Tibial nerve (tissue), 4 donors: ENCODE measurements at places on chromosomes 3 and 15. TPM values are rescaled to one million over a fixed set of nuclear protein-coding genes. Genes with fewer than 3 reads are reported as not detected.

- H3K27ac ChIP-seq, result no peak overlapping the region
- no peak for DNase-seq
- no peaks in the 10 kb centered on the region for H3K27me3 ChIP-seq
- H3K36me3 ChIP-seq, result no peaks in the 10 kb centered on the region
- peaks cover 55% of the 10 kb centered on the region for H3K4me1 ChIP-seq
- H3K4me3 ChIP-seq, result no peak overlapping the region
These were observed 28.4 kb downstream of the CCDC12 start for GRCh38 chr3:46947981-46948791.

DNA sequence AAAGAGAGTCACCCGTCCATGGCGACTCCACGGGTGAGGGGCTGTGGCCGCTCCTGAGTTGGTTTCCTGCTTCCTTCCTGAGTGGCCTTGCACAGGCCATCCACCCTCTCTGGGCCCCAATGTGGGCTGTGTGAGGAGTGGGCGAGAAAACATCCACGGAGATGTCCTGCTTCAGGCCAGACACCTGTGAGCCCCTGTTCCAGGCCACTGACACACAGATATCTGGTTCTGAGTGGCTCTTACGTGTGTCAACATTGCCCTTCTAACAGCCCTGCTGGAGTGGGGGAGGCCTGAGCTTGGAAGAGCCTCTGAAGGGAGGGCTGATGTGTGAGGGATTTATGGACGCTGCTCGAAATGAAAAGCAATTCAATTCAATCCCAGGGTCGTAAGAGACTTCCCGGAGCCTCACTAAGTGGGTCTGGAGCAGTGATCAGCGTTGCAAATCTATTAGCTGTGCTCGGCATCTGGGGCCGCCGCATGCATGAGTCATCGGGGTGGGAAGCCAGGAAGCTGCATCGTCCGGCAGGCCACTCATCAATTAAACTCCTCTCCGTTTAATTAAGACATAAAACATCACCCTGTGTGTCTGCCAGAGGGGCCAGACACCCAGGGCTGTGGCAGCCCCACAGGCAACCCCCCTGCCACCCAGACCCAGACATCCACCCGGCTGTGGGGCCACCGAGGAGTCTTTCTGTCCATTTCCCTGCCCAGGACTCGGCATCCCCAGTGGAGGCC lies 20.0 kb upstream of the PRR23E start:
- DNase-seq, result no peak
- peaks cover 16% of the 10 kb centered on the region for H3K27me3 ChIP-seq
- no peaks in the 10 kb centered on the region for H3K4me1 ChIP-seq
- no peaks in the 10 kb centered on the region for H3K36me3 ChIP-seq
- H3K4me3 ChIP-seq, result no peak overlapping the region
- H3K27ac ChIP-seq, result no peak overlapping the region

DNA sequence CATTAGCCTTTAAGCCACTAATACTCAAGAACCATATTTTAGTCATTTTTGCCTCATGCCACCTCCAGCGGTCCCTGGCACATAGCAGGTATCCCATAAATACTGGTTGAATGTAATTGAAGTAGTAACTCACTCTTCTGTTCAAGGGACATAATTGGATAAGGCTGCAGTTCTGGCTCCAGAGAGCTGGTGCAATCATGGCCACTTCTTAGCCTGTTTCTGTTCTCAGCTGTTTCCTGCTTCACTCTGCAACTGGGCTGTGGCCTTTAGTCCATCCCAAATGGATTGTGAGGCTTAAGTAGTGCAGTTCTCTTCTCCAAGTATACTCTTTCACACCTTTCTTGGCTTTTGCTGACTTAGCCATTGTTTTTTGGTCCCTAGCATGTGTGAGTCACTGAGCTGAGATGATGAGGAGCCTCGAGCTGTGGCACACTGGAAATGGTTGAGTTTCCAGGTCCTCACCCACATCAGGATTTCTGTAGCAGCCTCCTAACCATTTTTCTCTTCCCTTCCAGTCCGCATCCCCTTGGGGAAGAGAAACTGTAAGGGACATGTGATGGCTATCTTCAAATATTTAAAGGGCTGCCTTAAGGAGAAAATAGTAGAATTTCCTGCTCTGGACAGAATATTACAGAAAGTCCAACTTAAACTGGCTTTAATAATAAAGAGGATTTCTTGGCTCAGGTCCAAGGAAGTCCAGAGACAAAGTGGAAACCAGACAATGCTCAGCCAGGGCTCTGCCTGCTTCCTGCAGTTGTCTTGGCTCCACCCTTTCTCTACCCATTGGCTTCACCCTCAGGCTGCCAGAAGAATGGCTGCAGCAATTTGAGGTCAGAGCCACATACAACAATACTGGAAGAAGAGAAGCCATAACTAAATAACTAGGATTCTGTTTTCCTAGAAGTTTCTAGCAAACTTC lies 305.4 kb upstream of the ROPN1 start:
- no peaks in the 10 kb centered on the region for H3K4me1 ChIP-seq
- no peak for DNase-seq
- H3K27me3 ChIP-seq, result no peaks in the 10 kb centered on the region
- no peak overlapping the region for H3K27ac ChIP-seq

- DNase-seq, result no peak
- peak overlapping the region; percentile 88 for H3K27ac ChIP-seq
- H3K27me3 ChIP-seq, result no peaks in the 10 kb centered on the region
- H3K36me3 ChIP-seq, result no peaks in the 10 kb centered on the region
These were observed 9.1 kb downstream of the CSK start for GRCh38 chr15:74791007-74791406.

- no peak overlapping the region for H3K4me3 ChIP-seq
- H3K4me1 ChIP-seq, result peaks cover 38% of the 10 kb centered on the region
- no peaks in the 10 kb centered on the region for H3K27me3 ChIP-seq
- peak; percentile 63 for DNase-seq
- no peaks in the 10 kb centered on the region for H3K36me3 ChIP-seq
These were observed 40.9 kb upstream of the SMAD3 start for GRCh38 chr15:67024314-67024997.

DNA sequence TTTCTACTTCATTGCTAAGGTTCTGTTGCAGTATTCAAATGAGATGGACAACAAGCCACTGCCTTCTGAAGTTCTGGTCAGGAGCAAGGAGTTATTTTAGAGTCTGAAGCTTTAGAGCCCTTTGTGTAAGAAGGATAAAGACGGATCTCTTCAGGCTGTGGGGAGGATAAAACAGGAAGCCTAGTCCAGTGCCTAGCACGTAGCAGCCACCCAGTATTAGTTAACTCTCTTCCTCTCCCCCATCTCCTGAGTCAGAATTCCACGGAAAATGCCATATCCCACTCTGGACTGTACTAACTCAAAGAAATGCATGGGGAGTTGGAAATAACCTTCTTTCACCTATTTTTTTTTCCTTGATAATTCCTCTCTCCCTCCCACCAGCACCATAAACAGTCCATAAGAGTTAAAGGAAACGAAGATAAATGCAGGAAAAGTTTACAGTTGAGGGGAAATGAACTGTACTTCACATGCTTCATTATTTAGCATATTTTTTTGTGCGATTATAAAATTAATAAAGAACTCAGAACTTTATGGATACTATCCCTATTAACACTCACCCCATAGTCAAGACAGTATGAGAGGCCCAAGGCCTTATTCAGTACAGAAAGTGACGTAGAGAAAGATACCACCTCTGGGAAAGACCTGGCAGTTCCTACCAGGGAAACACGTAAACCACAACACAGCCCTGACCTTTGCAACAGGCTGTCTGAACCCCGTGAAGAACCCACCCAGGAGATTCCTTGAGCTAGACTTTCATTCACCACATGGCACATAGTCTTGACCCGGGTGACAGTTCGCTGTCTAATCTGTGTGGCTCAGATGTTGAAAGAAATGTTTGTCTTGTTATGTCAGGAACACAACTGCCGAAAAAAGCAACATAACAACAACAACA lies 9.2 kb downstream of the IGF2BP2 start:
- H3K27me3 ChIP-seq, result no peaks in the 10 kb centered on the region
- no peaks in the 10 kb centered on the region for H3K4me1 ChIP-seq
- H3K4me3 ChIP-seq, result no peak overlapping the region
- H3K36me3 ChIP-seq, result no peaks in the 10 kb centered on the region
- no peak overlapping the region for H3K27ac ChIP-seq

DNA sequence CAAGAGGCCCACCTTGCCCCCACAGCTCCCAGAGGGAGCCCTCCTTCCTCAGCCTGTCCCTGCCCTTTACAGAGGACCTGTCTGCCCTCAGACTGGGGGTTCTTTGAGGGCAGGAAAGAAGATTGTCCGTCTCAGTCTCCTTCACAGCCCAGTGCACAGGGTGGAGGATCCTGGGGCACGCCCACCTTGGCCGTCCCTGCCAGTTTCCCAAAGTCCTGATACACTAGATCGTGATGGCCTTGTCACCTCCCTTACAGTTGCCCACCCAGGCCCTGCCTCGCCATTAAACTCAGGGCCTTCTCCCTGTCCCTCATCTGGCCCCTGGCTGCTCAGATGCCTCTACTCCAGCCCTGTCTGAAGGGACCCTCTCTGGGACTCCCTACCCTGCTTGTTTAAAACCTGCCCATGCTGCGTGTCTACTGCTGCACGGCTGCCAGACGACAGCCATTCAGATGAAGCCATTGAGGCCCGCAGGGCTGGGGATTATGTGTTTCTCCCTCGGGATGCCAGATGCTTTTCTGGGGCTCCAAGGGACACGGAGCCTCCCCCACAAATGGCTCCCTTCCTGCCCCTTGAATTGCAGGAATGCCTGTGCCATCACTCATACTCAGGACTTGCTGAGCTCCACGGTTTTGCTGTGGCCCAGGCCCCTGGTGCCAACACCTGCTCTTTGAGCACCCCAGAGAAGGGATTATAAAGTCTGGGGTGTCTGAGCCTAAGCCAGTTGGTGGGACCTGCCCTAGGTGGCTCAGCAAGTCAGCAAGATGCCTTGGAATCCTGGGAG lies 27.8 kb downstream of the ACSBG1 start:
- no peak overlapping the region for H3K27ac ChIP-seq
- DNase-seq, result no peak
- H3K4me3 ChIP-seq, result no peak overlapping the region
- no peaks in the 10 kb centered on the region for H3K27me3 ChIP-seq
- no peaks in the 10 kb centered on the region for H3K36me3 ChIP-seq

GRCh38 chr3:194532591-194532990 lies 45.8 kb upstream of the ATP13A3 start:
- no peaks in the 10 kb centered on the region for H3K4me1 ChIP-seq
- no peak overlapping the region for H3K4me3 ChIP-seq
- H3K27ac ChIP-seq, result no peak overlapping the region
- no peak for DNase-seq
- no peaks in the 10 kb centered on the region for H3K27me3 ChIP-seq

GRCh38 chr3:100766069-100766468 lies 56.8 kb downstream of the TFG start:
- H3K4me1 ChIP-seq, result peaks cover 1% of the 10 kb centered on the region
- DNase-seq, result no peak
- no peaks in the 10 kb centered on the region for H3K36me3 ChIP-seq
- H3K4me3 ChIP-seq, result no peak overlapping the region
- no peak overlapping the region for H3K27ac ChIP-seq

- no peak for DNase-seq
- H3K4me3 ChIP-seq, result no peak overlapping the region
- H3K27me3 ChIP-seq, result no peaks in the 10 kb centered on the region
- no peaks in the 10 kb centered on the region for H3K4me1 ChIP-seq
- H3K27ac ChIP-seq, result no peak overlapping the region
These were observed 49.2 kb upstream of the CCDC54 start for GRCh38 chr3:107328069-107328468.

DNA sequence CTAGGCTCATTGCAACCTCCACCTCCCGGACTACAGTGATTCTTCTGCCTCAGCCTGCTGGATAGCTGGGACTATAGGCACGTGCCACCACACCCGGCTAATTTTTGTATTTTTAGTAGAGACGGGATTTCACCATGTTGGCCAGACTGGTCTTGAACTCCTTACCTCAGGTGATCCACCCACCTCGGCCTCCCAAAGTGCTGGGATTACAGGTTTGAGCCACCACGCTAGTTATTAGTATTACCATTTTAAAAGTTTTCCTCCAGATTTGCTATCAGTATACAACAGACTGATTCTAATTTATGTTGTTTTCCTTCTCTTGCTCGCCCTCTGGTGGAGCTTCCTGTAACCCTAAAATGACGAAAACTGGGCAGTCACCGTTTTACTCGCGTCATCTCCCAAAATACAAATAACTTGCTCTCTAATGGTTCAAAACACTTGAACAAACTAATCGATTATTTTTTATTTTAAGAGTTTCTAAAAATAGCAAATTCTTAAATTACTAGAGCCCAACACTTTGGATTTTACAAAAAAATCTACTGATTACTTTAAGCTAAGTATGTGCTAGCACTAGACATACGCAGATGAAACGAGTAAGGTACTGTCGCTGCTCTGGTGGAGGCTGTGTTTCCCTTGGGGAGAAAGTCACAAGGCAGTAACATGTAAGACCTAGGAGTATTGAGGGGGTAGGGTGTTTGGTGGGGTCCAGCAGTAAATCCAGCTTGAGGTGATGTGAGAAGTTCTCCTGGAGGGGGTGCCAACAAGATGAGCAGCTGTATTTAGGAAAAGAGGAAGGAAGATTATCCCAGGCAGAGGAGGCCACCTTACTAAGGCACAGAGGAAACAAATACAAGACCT lies 203.3 kb downstream of the MBNL1 start:
- H3K27me3 ChIP-seq, result no peaks in the 10 kb centered on the region
- no peak overlapping the region for H3K4me3 ChIP-seq
- H3K4me1 ChIP-seq, result no peaks in the 10 kb centered on the region
- peak; percentile 64 for DNase-seq

GRCh38 chr3:141646760-141647561 lies 91.1 kb upstream of the RNF7 start:
- H3K36me3 ChIP-seq, result no peaks in the 10 kb centered on the region
- H3K27ac ChIP-seq, result no peak overlapping the region
- no peaks in the 10 kb centered on the region for H3K4me1 ChIP-seq
- H3K27me3 ChIP-seq, result no peaks in the 10 kb centered on the region
- DNase-seq, result peak; percentile 33

- no peak for DNase-seq
- no peak overlapping the region for H3K27ac ChIP-seq
- no peaks in the 10 kb centered on the region for H3K36me3 ChIP-seq
- H3K4me1 ChIP-seq, result no peaks in the 10 kb centered on the region
- H3K4me3 ChIP-seq, result no peak overlapping the region
These were observed 459.0 kb upstream of the DPH6 start for GRCh38 chr15:36004891-36005490.

DNA sequence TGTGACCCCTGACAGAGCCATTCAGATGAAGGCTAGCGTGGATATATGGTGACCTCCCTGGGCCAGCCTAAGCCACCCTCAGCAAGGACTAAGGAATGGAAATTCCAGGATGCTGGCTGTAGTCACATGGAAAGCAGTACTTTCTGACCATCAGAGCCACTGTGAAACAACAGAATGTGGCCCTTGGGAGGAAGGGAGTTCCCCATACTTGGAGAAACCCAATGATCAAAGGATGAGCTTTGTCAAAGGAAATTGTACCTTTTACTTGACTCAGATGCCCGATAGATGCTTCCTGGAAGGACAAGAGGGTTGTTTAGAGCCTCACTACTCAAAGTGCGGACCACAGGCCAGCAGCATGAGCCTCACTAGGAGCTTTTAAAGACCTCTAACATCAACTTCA lies 484.5 kb upstream of the PROK2 start:
- peaks cover 58% of the 10 kb centered on the region for H3K4me1 ChIP-seq
- H3K36me3 ChIP-seq, result no peaks in the 10 kb centered on the region
- DNase-seq, result no peak
- no peaks in the 10 kb centered on the region for H3K27me3 ChIP-seq

LTF gene
- total RNA-seq, result 1.2 TPM

TM6SF1 gene
- total RNA-seq, result 9.4 TPM

FOXL2NB gene
- not detected for total RNA-seq

LMCD1 gene
- total RNA-seq, result 90.9 TPM

NANOGP8 gene
- total RNA-seq, result 2.3 TPM

HTR3E gene
- total RNA-seq, result not detected

CCR8 gene
- not detected for total RNA-seq
